Activated naive CD8-positive, alpha-beta T cell treated with anti-CD3 and anti-CD28 coated beads, Interleukin-2, amount 50 U/mL, for 24 hours (primary cell): ENCODE measurements at places on chromosomes 6 and 20.
A peak's percentile ranks its signal among the peaks of the same experiment; 100 is the strongest.

- no peak overlapping the region for H3K4me3 ChIP-seq
- peaks cover 4% of the 10 kb centered on the region for H3K36me3 ChIP-seq
- H3K27ac ChIP-seq, result no peak overlapping the region
- DNase-seq, result no peak
Observed at GRCh38 chr6:130859161-130859867, 32.1 kb downstream of the SMLR1 start.

GRCh38 chr6:759729-760128 is 66.8 kb upstream of the EXOC2 start:
- no peak overlapping the region for H3K4me3 ChIP-seq
- H3K4me1 ChIP-seq, result no peaks in the 10 kb centered on the region
- no peak overlapping the region for H3K27ac ChIP-seq
- peaks cover 9% of the 10 kb centered on the region for H3K27me3 ChIP-seq
- no peak for DNase-seq

GRCh38 chr6:40399888-40400457 is 187.2 kb downstream of the LRFN2 start:
- no peaks in the 10 kb centered on the region for H3K27me3 ChIP-seq
- no peak overlapping the region for H3K27ac ChIP-seq
- no peak for DNase-seq
- H3K4me3 ChIP-seq, result no peak overlapping the region
- no peaks in the 10 kb centered on the region for H3K36me3 ChIP-seq

- H3K4me3 ChIP-seq, result no peak overlapping the region
- no peak overlapping the region for H3K27ac ChIP-seq
- no peaks in the 10 kb centered on the region for H3K27me3 ChIP-seq
Observed at GRCh38 chr20:33697129-33697528, 10.9 kb upstream of the E2F1 start.

DNA sequence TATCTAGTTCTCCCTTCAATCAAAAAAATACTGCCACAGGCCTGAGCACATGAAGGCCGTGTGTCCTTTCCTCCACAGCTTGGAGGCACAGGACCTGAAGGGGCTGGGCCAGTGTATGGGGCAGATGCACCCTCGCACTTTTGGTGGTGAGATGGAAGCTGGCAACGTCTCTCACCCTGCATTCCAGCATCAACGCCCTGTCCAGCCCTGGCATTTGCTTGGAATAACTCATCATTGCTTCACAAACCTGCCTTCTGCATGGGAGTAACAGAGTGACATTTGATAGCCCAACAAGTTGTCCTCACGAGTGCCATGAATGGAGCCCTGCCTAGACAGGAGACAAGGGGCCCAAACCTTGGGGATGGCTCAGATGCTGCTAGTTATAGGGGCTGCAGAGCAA is 257.9 kb downstream of the SMOC2 start:
- H3K4me3 ChIP-seq, result no peak overlapping the region
- no peak for DNase-seq
- no peak overlapping the region for H3K27ac ChIP-seq
- H3K36me3 ChIP-seq, result no peaks in the 10 kb centered on the region

DNA sequence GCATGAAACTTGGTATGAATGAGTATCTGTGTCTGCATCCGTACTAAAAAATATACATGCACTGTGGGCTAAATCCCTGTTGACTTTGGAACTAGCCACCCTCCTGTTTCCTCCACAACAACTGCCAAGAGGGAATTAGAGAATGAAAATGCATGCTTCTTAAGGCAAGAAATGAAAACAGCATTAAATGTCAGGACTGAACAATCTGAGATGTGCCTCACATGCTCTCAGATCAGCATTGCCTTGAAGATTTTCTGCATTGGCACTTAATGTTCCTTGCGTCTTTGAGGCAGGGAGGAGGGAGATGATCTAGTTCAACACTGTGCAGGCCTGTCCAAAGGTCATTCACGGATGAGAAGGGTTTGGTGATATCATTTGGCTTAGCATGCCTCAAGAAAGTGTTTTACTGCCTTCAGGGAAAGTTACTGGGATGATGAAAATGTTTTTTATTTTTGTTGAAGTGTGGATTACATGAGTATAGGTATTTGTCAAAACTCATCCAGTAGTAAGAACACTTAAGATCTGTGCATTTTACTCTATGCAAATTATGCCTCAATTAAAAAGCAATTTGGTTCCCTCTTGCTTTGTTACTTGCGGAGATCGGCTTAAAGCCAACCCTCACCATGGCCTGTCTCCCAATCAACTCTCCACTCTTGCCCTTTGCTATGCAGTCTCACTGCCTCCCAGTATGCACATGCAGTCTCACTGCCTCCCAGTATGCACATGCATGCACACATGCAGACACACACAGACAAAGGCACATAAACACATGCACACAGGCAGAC is 47.5 kb upstream of the RIN2 start:
- H3K36me3 ChIP-seq, result no peaks in the 10 kb centered on the region
- H3K4me3 ChIP-seq, result no peak overlapping the region
- peaks cover 2% of the 10 kb centered on the region for H3K27me3 ChIP-seq
- no peak overlapping the region for H3K27ac ChIP-seq

GRCh38 chr20:60687213-60687612 is 564.8 kb upstream of the CDH4 start:
- H3K27me3 ChIP-seq, result peaks cover under 1% of the 10 kb centered on the region
- no peak for DNase-seq
- H3K4me3 ChIP-seq, result no peak overlapping the region
- H3K27ac ChIP-seq, result no peak overlapping the region
- no peaks in the 10 kb centered on the region for H3K36me3 ChIP-seq

- no peak overlapping the region for H3K27ac ChIP-seq
- no peaks in the 10 kb centered on the region for H3K36me3 ChIP-seq
- peak overlapping the region; percentile 63 for H3K4me3 ChIP-seq
Observed at GRCh38 chr6:117264369-117264691, 1.0 kb upstream of the VGLL2 start.

- no peak overlapping the region for H3K27ac ChIP-seq
- DNase-seq, result no peak
- peaks cover 8% of the 10 kb centered on the region for H3K4me1 ChIP-seq
Observed at GRCh38 chr20:51036827-51037531, 14.1 kb upstream of the KCNG1 start.

- no peaks in the 10 kb centered on the region for H3K36me3 ChIP-seq
- H3K4me1 ChIP-seq, result no peaks in the 10 kb centered on the region
- H3K27ac ChIP-seq, result no peak overlapping the region
- H3K27me3 ChIP-seq, result no peaks in the 10 kb centered on the region
Observed at GRCh38 chr6:135801755-135802465, 49.6 kb upstream of the PDE7B start.

GRCh38 chr6:99305021-99305554 is 44.4 kb downstream of the FAXC start:
- no peak overlapping the region for H3K27ac ChIP-seq
- DNase-seq, result no peak
- no peaks in the 10 kb centered on the region for H3K36me3 ChIP-seq
- peaks cover 17% of the 10 kb centered on the region for H3K27me3 ChIP-seq
- no peaks in the 10 kb centered on the region for H3K4me1 ChIP-seq
- no peak overlapping the region for H3K4me3 ChIP-seq

- no peaks in the 10 kb centered on the region for H3K36me3 ChIP-seq
- H3K4me1 ChIP-seq, result no peaks in the 10 kb centered on the region
Observed at GRCh38 chr6:65999288-65999791, 292.3 kb upstream of the EYS start.
